ENCODE measurements at places on chromosomes 3 and 15.

GRCh38 chr15:97126553-97127233, 796.2 kb downstream of the NR2F2 start:
- DNase-seq: no peak

GRCh38 chr3:174644287-174644686, 214.8 kb upstream of the NAALADL2 start:
- no peak for DNase-seq

DNA sequence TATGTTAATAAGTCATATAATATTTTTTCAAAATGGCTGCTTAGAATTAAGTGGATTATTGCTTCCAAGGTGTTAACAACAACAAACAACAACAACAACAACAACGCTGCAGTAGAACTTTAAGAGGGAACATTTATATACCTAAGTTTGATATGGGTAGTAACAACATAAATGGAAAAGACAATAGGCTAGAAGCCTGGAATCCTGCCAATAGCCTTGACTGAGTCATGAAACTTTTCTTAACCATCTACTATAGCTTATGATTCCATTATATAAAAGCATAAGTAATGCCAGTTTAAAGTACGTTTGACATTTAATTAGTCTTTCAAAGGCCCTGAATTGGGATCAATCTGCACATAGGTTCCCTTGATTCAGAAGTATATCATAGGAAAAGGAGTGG, 31.2 kb downstream of the SATB1 start:
- no peak for DNase-seq

- no peak for DNase-seq
These were observed 7.3 kb downstream of the ARL6IP5 start for GRCh38 chr3:69092030-69092516.

DNA sequence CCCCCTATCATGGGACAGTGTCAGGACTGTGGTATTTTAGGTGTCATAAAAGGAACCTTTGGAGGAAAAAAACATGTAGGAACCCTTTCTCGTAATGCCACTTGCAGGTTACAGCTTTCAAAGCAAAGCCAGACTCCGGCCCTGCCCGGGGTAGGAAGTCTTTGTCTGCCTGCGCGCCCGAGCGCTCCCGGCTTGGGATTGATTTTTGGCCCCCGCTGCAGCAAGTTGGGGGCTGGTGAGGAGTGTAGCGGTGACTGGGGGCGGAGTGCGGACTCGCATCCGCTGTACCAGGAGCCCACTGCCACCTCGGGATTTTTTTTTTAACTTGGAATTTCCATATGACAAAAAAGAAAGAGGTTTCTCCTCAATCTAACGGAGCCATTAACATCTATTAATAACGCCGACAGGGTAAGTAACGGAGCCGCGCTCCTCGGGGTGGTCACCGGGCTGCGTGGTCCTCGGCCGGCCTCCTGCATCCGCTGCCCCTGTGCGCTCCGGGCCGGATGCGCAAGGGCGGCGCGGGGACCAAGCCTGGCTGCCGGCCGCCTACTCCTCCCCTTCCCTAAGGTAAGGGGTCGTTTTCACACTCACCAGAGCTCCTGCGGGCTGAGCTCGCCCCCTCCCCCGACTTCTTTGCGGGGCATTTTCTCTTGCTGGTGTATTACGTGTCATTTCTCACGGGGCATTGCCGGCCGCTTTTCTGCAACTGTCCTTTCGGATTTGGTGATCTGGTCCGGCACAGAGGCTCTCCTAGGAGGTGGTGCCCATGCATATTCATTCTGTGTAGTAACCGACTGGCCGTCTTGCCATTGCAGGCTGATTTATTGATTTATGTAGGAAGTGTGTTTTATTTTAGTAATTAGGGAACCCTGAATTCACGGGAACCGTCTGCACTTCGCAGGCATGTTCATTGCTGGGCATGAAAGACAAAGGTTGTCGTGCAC, 219.8 kb upstream of the TOPAZ1 start:
- no peak for DNase-seq

- no peak for DNase-seq
These were observed 49.8 kb downstream of the GASK1A start for GRCh38 chr3:43028678-43029490.

- no peak for DNase-seq
These were observed 59.5 kb upstream of the ZNF148 start for GRCh38 chr3:125434582-125435011.

GRCh38 chr3:139653582-139653981, 24.2 kb downstream of the NMNAT3 start:
- DNase-seq: no peak

GRCh38 chr3:9503283-9503682, 50.3 kb downstream of the LHFPL4 start:
- peak; percentile 79 for DNase-seq

GRCh38 chr3:63998852-63999754, 24.2 kb downstream of the PSMD6 start:
- no peak for DNase-seq

DNA sequence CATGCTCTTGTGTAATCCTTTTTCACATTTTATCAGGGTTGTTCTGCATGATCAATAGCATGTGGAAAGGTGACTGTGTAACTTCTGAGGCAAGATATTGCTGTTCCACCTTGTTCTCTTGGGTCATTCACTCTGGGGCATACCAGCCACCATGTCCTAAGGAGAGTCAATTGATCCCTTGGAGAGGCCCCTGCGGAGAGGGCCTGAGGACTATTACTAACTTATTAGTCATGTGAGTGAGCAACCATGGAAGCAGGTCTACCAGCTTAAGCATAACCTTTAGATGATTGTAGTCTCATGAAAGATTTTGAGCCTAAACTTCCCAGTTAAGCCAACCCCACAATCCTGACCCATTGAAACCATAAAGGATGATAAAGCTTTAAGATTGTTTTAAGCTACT, 22.0 kb upstream of the COL6A5 start:
- DNase-seq: no peak

DNA sequence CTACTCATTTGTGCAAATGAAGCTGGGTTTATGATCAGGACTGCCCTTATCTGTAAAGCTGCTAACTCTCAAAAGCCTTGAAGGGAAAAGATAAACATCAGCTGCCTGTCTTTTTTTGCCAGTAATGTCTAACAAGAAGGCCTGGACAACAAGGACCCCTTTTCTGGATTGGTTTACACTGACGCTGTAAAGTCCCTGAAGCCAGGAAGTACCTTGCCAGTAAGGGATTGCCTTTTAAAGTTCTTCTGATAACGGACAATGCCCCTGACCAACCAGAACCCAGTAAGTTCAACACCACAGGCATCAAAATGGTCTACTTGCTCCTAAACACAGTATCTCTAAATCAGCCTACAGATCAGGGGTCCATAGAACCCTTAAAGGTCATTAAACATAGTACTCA, 178.0 kb downstream of the PCCB start:
- no peak for DNase-seq

GRCh38 chr3:66747696-66748095, 246.9 kb upstream of the LRIG1 start:
- DNase-seq: no peak

GRCh38 chr15:53472883-53473282, 286.6 kb downstream of the WDR72 start:
- no peak for DNase-seq

DNA sequence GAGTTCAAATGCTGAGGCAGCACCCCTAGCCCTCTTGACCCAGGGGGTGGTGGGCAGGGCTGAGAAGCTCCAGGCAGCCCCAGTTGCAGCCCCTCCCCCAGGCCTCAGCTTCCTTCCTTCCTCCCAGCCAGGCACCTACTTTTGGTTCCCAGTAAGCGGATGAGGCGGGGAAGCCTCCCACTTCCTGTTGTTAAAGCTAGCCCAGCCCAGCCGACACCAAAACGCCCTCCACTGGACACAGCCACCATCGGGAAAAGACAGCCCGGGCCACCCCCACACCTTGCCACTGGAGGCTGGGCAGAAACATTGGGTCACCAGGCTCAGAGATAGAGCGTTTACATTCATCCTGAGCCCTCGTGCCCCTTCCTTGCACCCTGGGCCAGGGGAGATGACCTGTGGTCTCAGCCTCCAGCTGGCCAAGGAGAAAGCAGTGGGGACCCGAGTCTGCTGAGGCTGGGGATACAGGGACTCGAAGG, 3.5 kb downstream of the DUSP7 start:
- DNase-seq: no peak

DNA sequence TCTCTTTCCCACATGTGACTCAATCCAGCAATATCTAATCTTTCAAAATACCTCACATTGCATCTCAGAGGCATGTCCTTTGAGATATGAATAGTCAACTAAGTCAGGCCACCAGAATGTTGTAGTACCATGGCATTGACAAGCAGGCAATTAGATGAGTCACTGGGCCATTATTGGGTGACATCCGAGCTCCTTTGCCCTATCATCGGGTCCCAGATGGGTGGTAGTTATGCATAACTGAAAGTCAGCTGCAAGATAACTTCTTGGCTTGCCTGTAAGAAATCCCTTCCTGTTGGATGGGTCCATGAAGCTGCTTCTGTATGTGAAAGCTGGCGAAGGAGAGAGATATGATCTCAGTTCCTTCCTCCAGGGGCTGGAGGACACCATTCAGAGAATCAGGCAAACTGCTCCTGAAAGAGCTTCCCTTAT, 32.8 kb downstream of the ARRDC4 start:
- DNase-seq: no peak

DNA sequence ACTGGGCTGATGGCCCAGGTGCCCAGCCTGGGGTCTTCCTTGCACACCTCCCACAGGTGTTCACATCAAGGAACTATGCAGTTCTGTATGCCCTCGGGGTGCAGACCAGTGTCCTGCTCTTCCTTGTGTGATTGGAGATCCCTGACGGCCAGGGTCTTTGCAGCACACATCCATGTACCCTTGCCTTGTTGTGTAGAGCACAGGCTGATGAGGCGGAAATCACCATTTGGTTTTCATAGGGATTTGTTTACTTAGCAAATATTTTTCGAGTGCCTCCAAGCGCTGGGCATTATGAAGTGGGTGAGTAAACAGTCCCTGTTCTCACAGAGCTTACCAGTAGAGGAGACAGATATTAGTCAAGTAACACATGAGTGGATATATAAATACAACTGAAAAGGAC, 209.3 kb upstream of the UMPS start:
- DNase-seq: no peak

GRCh38 chr3:157151151-157151550, 8.8 kb downstream of the CCNL1 start:
- DNase-seq: no peak

DNA sequence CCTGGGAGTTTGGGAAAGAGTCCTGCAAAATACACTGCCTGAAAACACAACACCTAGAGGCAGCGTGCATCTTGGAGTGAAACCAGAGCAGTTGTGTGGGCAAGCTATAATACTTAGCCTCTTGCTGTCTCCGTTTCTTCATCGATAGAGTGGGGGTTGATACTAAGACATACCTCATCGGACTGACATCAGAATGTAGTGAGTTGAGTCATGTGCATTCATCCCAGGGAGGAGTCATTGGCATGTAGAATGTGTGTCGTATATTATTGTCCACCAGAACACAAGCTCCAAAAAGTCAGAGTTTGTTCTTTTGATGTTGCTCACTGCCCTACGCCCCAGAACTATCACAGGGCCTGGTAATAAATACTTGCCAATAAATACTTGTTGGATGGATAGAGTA, 4.3 kb downstream of the SNTN start:
- DNase-seq: no peak

DNA sequence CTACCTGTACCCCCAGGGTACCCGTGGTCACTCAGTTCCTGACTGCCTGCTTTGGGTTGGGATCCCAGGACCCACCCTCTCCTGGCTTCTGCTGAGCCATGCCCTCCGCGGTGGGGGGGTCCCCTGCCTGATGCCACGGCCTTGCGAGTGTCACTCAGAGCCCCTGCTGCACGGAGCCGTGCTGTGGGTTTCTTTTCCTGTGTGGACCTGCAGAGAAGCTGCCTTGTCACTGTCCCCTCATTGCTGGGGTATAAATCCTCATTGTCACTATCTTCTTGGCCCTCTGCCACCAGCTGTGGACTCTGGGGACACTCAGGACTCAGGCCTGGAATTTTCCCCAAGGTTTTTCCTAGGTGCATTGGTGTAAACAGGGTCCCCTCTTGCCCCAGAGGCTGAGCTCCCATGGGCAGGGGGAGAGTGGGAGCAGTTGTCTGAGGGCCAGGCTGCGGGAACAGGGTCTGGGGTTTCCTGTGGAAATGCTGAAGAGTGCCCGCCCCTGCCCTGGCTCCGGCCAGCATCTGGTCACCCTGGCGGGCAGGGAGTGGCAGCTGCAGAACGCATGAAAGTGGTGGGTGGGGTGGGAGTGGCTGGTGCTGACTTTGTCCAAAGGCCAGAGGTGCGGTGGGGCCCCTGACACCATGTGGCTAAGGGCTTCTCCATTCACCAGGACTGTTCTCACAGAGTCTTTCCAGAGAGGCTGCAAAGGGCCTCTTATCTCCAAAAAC, 191.7 kb downstream of the GOLGA6L6 start:
- no peak for DNase-seq

DNA sequence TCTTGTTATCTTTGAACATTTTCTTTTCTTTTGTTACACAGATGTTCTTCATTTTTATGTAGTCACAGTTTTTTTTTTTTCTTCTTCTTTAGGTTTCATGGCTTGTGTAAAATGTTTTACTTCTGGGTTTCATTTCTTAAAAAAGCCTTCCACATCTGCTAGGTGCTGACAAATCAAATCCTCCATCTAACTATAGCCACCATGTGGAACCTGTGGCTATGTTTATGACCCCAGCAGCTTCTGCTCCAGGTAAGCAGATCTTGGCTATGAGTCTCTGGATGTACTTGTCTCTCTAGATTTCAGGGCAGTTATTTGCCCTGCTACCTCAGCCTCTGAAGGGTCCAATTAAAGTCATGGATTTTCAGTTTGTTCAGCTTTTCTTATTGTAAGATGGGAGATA, 44.5 kb downstream of the OXSM start:
- no peak for DNase-seq

DNA sequence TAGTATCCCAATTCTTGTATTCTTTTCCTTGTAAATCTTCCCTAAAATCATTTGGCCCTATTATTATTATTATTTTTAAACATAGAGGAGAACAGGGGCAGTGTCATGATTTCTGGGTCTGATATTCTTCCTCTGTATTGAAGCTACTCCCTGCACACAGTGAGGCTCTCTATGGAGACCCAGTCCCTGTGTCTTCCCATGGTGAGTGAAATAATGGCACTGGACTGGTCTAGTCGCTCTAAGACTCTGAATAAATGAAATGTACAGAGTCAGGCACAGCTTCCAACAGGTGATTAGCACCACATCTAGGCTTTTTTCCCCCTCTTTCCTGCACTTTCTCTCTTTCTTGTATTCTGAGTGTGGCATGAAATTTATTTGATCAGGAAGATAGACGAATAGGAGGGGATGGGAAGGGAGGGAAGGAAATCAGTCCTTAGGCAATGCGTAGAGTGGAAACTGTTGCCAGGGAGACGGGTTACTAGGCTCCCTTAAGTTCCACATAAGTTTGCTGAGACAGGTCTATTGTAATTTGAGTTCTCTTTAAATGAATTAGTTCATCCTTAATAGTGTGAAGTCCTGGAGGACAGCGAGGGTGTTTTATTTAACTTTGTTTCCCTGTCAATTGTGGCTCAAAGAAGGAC, 49.0 kb upstream of the NDN start:
- DNase-seq: no peak

Data from progenitor cell of endocrine pancreas (in vitro differentiated cells).